Activated CD8-positive, alpha-beta T cell treated with anti-CD3 and anti-CD28 coated beads, Interleukin-2, amount 10 ng/mL, durations not matched to agents 7 days and 5 days (primary cell): ENCODE measurements at places on chromosomes 3 and 15. TPM values are rescaled to one million over a fixed set of nuclear protein-coding genes. Genes with fewer than 3 reads are reported as not detected.
A peak's percentile ranks its signal among the peaks of the same experiment; 100 is the strongest.

REC114 gene
- total RNA-seq: not detected

DLL4 gene
- not detected for total RNA-seq

TNK2 gene
- 110 TPM for total RNA-seq

DNA sequence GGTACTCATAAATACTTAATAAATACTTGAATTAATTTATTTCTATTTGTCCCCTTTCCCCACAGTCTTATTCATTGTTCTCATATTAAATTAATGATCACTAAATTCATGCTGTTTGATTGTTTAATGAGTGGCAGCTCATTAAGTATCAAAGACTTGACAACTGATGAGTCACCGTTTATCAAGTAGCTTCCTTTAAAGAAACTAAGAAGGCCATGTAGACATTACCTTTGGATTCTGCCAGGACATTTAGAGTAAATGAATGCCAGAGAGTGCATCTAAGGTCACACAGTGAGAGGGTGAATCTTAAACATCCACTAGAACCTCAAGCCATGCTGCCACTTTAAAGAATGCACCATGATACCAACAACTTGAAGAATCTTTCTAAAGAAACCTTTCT, 23.9 kb downstream of the ZBED2 start:
- H3K4me3 ChIP-seq: no peak overlapping the region
- H3K27ac ChIP-seq: no peak overlapping the region
- DNase-seq: no peak
- no peaks in the 10 kb centered on the region for H3K27me3 ChIP-seq
- peaks cover 82% of the 10 kb centered on the region for H3K36me3 ChIP-seq

DNA sequence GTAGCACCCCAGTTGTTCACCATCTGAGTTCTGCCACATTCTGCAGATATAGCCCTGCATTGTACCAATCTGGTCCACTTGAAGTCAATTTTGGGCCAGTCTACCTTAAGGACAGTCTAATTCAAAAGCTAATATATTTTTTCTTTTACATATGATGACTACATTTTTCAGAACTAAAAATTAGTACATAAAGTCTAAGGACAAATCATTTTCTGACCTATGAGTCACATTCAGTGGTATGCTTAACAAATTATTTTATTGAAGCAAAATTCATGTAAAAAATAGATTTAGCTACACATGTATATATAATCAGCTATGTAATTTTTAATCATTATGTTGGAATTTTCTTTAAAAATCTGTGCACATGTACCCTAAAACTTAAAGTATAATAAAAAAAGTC, 52.1 kb upstream of the IL12A start:
- H3K27me3 ChIP-seq: no peaks in the 10 kb centered on the region
- no peak overlapping the region for H3K27ac ChIP-seq
- peaks cover under 1% of the 10 kb centered on the region for H3K4me1 ChIP-seq
- no peak for DNase-seq

DNA sequence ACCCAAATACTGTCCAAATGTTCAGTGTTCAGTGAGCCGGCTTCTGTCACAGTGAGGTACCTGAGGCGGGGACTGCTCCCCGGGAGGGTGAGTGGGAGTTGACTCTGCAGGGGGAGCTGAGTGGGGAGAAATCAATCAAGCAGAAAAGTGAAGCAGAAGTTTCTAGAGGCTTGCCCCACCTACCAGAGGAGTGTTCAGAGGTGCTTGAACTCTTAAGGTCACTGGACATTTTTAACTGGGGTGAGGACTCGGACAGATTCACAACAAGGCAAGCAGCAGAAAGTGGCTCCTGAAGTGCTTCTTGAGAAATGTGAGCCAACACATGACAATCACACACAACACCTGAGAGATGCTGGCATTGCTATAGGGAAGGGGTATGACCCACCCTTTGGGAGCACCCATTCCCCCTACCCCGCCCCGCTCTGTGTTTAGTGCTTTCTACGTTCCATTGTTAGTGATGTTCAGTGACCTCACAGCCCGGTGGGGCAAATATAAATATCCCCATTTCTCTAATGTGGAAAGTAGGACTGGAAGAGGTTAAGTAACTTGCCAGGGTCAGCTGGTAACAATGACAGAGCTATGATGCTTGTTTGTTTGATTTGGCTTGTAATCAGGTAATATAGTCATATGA, 48.6 kb upstream of the AKAP13 start:
- H3K27me3 ChIP-seq: no peaks in the 10 kb centered on the region
- peaks cover 46% of the 10 kb centered on the region for H3K4me1 ChIP-seq
- peak overlapping the region; percentile 81 for H3K4me3 ChIP-seq
- H3K27ac ChIP-seq: peak overlapping the region; percentile 92
- no peaks in the 10 kb centered on the region for H3K36me3 ChIP-seq
- no peak for DNase-seq

- DNase-seq: no peak
- H3K27me3 ChIP-seq: peaks cover 21% of the 10 kb centered on the region
- H3K27ac ChIP-seq: no peak overlapping the region
- H3K4me3 ChIP-seq: no peak overlapping the region
- no peaks in the 10 kb centered on the region for H3K4me1 ChIP-seq
Measured at GRCh38 chr3:43871627-43872245, 181.0 kb downstream of the ABHD5 start.

DNA sequence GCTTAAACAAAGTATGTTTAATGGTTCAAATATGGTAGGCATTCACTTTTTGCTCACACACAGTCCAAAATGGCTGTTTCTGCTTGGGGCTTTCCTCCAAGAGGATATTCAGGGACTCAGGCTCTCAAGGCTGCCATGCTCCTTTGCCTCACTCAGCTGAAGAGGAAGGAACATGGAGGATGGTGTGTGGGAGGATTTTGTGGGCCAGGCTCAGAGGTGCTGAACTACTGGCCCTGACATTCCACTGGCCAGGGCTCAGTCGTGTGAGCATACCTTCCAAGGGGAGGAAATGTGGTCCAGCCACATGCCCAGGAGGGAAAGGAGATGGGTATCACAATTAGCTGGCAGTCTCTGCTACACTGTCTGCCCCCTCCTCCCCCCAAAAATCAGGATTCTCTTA, 8.7 kb downstream of the PXYLP1 start:
- peaks cover 79% of the 10 kb centered on the region for H3K4me1 ChIP-seq
- DNase-seq: no peak
- H3K4me3 ChIP-seq: no peak overlapping the region
- no peaks in the 10 kb centered on the region for H3K27me3 ChIP-seq
- peaks cover 47% of the 10 kb centered on the region for H3K36me3 ChIP-seq

GRCh38 chr3:102141096-102141927, 292.0 kb downstream of the NFKBIZ start:
- no peak overlapping the region for H3K27ac ChIP-seq
- H3K27me3 ChIP-seq: peaks cover 10% of the 10 kb centered on the region
- no peak for DNase-seq
- no peak overlapping the region for H3K4me3 ChIP-seq
- no peaks in the 10 kb centered on the region for H3K36me3 ChIP-seq

- H3K36me3 ChIP-seq: no peaks in the 10 kb centered on the region
- H3K4me1 ChIP-seq: no peaks in the 10 kb centered on the region
- DNase-seq: no peak
- H3K27ac ChIP-seq: no peak overlapping the region
Measured at GRCh38 chr3:19997502-19997901, 14.6 kb downstream of the PP2D1 start.

DNA sequence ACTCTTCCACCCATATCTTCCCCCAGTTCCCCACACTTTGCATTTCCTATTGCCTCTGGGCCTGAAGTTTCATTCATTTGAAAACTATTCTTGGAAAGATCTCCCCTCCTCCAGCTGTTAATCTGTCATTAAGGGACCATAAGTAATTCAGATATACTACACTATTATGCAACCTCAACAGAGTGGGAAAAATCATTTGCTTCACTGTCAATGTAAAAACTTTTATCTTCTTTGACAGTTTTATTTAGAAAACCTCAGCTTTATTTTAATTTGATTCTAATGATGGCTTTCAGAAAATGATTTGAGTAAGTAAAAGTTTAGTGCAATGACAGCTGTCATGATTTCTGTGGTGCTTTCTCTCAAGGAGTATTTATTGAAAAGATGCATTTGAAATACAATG, 435.3 kb upstream of the KCNMB2 start:
- H3K4me1 ChIP-seq: no peaks in the 10 kb centered on the region
- no peaks in the 10 kb centered on the region for H3K36me3 ChIP-seq
- H3K4me3 ChIP-seq: no peak overlapping the region
- no peak overlapping the region for H3K27ac ChIP-seq
